Fibroblast of the aortic adventitia (primary cell): ENCODE measurements at places on chromosomes 6 and 20.

DNA sequence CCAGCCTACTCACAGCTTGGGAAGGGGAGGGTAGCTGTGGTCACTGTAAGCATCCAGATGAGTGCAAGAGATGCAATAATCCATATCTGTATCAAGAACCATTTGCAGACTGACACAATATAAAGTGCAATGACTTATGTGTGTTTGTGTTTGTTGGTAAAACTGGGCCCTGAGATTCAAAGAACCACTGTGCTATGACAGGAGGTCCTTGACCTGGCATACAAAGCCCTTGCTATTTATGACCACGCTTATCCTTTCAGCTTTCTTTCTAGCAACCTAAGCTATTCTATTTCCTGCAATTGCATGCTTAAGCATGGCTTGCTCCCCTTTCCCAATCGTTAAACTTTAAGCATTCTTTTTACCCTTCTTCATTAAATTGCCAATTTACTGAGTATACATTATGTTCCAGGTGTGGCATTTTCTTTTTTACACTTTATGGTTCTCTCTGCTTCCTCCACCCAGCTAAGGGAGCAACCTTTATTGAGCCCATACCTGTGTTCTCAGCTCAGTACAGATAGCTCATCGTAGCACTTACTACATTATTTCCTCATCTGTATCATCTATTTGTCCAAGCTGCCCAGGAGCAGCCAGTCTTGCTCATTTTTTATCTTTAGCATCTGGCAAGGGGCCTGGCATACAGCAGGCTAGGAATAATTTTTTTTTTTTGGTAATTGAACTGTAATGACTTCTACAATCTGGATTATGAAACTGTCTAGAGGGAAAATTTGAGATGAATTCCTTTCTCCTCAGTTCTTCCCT, 3.5 kb downstream of the MCUR1 start:
- peak; percentile 59 for DNase-seq

DNA sequence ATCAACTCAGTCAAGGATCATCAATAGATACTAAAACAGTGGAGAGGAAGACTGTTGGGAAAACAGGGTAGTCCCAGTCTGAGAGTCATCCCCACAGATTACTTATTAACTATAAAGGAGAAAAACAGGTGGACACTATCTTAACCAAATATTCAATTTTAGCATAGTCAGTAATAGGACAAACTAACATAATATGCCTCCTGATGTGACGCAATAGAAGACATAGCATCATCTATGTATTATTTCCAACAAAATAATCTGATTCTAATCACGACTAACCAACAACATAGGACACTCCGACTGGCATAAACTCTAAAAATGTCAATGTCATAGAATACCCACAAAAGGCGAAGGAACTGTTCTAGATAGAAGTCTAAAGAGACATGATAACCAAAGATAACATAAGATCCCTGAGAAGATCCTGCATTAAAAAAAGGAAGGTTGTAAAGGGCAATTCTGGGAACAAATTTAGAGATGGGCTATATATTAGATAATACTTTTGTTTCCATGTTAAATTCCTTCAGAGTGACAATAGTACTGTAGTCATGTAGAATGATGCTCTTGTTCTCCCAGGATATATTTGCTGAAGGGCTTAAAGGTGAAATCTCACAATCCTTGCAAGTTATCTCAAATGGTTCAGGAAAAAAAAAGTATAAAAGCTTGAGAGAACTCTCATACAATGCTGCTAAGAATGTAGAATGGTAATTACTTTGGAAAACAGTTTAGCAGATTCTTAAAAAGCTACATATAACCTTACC, 28.9 kb downstream of the ILRUN start:
- DNase-seq: no peak

GRCh38 chr6:50924758-50925157, 106.1 kb downstream of the TFAP2B start:
- DNase-seq: no peak

DNA sequence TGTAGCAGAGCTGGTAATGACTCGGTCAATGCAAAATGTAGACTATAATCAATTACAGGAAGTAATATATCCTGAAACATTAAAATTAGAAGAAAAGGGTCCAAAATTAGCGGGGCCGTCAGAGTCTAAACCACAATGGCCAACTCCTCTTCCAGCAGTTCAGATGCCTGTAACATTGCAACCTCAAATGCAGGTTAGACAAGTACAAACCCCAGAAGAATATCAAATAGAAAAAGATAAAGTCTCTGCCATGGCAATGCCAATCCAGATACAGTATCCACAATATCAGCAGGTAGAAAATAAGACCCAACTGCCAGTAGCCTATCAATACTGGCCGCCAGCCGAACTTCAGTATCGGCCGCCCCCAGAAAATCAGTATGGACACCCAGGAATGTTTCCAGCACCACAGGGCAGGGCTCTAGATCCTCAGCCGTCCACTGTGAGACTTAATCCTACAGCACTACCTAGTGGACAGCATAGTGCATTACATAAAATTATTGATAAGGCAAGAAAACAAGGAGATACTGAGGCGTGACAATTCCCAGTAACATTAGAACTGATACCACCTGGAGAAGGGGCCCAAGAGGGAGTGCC, 158.4 kb downstream of the GPX5 start:
- DNase-seq: peak; percentile 56

GRCh38 chr6:36593569-36594028, 563 bp upstream of the SRSF3 start:
- no peak for DNase-seq

DNA sequence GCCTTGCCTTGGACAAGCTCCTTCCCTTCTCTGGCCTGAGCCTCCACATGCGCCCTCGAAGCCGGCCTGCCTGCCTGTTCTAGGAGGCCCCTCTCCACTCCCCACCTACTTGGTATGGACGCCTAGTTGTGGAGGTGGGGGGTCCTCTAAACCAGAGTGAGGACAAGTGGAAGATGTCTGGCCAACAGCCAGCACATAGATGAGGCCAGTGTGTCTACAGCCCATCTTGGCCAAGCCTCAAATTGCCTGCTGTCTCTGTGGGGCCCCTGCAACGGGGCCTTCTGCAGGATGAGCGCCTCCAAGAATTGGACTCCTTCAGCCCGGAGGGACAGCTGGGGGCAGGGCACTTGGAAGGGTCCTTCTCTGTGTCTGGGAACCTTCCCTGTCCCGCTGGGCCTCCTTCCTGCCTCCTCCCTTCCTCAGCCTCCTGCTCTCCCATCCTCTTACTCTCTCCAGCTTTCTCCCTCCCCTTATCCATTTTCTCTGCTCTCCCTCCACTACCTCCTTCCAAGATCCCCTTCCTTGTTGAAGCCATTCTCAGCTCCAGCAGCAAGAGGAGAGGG, 1.6 kb downstream of the MDFI start:
- DNase-seq: no peak

DNA sequence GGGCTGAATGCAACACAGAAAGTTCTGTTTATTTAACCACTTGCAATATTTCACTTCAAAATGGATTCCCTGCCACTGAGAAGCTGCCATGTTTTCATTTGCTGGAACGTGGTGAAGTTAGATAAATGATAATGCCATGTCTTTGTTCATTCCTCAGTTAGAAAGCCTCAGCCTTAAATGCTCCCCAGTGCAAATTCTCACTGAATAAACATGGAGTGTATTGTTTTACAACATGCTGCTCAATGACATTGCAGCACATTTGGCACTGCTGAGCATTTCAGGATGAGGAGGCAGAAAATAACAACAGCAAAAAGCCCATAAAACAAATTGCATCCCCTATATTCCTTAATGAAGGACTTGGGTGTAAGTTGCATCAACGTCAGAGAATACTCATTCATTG, 913.8 kb upstream of the FLRT3 start:
- DNase-seq: no peak

- DNase-seq: no peak
Observed at GRCh38 chr6:98931696-98932095, 16.1 kb downstream of the FBXL4 start.

GRCh38 chr6:116003668-116004067, 57.0 kb downstream of the FRK start:
- no peak for DNase-seq

DNA sequence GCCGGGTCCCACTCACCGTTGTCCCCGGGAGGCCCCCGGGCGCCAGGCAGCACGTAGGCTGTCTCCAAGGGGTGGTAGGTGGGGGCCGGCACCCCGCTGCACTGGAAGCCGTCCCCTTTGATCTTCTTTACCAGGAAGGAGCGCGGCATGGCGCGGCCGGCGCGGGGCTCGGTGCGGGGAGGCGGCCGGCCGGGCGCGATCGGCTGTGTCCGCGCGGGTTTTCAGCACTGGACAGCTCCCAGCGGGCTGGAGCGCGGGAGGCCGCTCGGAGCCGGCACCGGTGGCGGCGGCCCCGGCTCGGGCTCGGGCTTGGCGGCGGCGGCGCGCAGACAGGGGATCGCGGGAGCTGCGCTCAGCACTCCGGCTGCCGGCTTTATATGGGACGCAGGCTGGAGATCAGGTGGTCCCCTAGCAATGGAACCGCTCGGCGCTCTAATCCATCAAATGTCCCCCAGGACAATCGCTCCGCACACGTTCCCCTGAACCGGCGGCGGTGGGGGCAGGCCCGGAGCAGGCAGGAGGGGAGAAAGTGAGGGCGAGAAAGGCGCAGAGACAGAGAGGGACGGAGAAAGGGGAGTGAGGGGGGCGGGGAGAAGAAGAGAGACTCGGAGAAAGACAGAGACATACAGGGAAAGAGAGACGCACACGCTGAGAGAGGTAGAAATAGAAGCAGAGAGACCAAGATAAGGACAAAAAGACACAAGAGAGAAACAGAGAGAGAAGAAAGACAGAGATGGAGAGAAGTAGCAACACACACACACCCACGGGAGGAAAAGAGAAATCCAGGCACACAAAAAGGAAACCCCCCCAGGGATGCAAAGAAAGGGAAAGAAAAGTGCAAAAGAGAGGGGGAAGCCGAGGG, at the start of gene SCRT2:
Gene SCRT2, minus strand, starts transcription at position 350 of the 862 bp plus-strand sequence. Its CDS starts 201 bp downstream, at position 149.
- DNase-seq: peak; percentile 66

DNA sequence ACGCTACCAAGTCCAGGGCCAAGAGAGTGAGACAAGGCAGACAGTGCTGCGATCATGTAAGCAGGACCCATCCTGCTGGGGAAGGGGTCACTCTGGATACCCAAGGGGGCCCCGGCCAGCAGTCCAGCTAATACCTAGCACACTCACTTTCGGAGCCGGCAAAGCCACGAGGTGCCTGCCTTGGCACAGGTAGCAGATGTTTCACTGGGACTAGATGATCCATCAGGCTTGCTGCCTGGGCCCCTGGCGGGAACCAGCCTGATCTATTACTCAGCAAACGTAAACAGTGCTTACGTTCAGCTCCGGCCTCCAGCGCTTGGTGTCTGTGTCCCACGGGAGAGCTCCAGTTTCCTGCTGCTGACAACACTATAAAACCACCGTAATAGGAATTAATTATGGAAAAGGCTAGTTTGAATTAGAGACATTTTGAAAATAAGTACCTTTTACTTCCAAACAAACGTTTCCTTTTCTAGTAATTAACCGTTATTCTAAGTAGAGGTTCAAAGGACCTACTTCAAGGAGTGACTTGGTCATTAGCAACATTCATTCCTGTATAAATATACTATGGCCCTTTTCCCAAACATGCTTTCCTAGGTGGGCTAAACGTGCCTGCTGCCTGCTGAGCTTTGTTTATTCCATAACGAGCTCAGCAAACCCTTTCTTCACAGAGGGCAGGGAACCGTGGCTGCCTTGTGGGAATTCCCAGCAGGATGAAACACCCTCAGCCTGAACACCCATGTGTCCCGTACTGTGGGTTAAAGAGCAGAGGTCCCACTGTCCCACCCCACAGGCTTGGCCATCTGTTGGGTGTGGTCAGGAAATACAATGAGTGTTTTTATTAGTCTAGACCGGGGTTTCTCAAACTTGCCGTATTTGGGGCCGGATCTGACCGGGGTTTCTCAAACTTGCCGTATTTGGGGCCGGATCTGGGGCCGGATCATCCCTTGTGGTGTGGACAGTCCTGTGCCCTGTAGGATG, 18.4 kb downstream of the SLC22A23 start:
- DNase-seq: peak; percentile 80

- DNase-seq: peak; percentile 16
Observed at GRCh38 chr6:127267646-127268625, 1.3 kb downstream of the RNF146 start.

DNA sequence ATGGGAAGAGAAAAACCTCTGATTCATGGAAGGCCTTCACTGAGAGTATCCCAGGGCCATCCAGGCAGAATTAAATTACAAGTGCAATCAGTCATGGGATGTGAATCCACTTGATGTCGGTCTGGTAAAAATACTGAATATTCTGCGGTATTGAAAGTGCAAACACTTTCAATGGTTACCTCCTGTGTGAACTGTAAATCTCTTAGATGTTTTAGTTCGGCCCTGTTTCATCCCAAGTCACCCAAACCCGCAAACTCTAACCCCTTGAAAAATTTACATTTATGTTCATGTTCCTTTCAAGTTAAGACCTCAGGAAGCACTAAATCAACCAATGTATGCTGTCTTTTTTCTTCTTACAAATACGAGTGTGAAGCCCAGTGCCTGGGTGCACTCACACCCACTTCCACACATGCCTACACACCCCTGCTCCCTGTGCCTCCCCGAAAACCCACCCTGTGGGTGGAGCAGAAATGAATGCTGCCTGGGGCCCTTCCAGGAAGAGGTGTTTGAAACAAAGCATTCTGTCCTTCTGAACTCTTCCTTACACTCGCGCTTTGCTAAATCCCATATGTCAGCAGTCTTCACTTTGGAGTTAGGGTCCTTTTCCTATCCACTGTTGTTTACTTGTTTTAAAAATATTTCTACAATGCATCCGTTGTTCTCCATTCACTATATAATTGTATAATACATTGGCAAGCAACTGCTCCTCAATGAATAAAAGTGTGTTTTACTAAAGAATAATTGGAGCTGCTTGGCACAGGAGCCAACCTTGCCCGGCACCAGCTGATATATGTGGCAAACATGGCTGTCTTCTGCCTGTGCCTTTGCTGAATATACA, 62.7 kb downstream of the FYN start:
- no peak for DNase-seq

DNA sequence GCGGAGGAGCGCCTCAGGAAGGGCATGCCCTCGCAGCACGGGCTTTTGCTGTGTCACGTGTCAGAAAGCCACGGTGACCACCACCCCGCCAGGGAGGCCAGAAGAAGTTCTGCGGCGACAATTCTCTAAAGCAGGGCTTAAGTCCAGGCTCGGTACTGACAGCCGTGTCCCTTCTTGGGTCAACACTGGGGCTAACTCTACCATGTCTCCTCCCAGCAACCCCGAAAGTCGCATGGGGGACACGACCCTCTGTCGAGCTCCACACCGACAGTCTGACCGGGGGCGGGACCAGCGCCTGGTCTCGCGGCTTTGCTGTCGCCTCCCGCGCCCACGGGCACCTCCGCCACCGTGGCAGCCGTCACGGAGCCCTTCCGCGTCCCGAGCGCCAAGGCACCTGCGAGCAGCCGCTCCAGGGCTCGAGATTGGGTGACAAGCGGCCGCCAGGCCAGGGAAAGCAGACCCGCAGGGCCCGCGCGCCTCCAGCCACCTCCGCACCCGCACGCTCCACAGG, 534 bp downstream of the NANP start:
- no peak for DNase-seq
